ENCODE measurements at places on chromosomes 6 and 20. TPM values are rescaled to one million over a fixed set of nuclear protein-coding genes. Genes with fewer than 3 reads are reported as not detected.

DNA sequence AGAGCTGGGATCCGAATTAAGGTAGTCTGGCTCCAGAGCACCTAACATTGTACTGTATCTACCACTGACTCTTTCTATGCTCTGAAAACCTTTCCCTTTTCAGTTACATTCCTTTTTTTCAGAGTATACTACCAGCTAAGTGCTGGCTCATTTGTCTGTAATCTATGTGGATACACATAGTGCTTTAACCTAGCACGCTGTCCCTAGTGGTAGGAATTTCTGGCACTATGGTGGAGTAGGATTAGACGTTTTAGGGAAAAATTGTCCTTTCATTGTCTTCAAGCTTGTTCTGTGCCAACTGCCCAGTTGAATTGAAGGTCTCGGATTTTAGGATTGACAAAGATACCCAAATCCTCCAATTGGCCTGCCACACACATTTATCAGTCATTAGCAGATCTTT, 259.1 kb upstream of the FERMT1 start:
- DNase-seq, result no peak

TNF gene
- 250 TPM for total RNA-seq

NT5E gene
- 0.97 TPM for total RNA-seq

- DNase-seq, result no peak
These were observed 27.1 kb upstream of the BEND6 start for GRCh38 chr6:56927538-56928453.

- no peak for DNase-seq
These were observed 518 bp downstream of the PEX6 start for GRCh38 chr6:42978487-42978838.

DNA sequence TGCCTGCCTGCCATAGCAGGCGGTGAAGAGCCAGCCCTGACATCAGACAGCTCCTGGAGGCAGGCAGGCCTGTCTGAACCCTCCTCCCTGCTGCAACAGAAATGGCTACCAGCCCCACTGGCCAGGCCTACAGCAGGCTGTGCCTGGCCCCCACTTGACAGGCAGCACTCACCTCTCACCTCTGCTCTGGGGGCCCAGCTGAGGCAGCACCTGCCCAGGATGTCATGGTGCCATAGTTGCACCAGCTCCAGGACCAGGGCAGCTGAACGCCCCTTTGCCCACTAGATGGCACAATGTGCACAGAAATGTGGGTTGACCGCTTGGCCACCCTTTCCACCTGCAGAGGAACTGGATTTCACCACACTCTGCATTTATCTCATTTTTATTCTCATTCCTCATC, 30.6 kb downstream of the MRPL14 start:
- DNase-seq, result peak; percentile 68

LHFPL5 gene
- not detected for total RNA-seq

DNA sequence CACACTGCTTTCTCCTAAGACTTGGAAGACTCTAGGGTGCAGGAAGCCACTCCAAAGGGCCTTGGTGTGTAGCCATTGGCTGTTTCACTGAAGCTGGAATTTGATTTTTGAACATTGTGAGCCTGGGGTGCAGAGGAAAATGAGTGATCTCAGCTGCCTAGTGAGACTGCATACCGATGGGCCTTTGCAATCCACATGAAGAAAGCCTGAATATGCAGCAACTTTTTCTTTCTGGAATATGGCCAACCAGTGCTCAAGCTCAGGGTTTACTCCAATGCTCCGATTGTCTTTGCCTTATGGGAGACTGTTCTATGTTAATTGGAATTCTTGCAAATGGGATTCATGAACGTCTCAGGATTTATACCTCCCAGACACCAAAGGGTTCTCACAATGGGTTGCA, 242.6 kb downstream of the DOK5 start:
- DNase-seq, result no peak

PCK1 gene
- not detected for total RNA-seq

- no peak for DNase-seq
These were observed 313.0 kb upstream of the DEFB112 start for GRCh38 chr6:50362706-50363105.

GJA1 gene
- total RNA-seq, result 0.08 TPM

DNA sequence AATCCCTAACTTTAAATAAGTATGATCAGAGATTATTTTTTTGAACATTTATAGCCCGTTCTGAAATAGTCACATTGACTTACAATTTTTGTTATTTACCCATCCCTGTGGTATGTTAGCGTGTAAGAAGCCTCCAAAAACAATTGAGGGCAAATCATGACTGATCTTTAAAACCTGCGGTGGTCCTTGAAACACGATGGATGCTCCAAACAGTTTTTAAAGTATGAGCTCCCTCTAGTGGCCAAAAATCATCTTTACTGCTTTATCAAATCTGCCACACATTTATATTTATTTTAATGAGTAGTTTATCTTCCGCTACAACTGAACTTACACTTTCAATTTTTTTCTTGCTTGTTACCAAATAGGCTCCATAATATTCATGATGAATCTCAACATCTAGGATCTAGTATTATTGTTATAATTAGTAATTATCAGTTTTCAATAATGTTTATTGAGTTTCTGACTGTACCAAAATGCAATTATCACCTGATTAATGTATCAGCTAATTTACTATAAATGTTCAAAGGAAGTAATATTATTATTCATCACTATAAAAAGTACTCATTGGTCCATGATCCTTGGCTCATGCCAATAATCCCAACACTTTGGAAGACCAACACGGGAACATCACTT, 52.2 kb downstream of the MARCKS start:
- DNase-seq, result peak; percentile 9

LBP gene
- not detected for total RNA-seq

DNA sequence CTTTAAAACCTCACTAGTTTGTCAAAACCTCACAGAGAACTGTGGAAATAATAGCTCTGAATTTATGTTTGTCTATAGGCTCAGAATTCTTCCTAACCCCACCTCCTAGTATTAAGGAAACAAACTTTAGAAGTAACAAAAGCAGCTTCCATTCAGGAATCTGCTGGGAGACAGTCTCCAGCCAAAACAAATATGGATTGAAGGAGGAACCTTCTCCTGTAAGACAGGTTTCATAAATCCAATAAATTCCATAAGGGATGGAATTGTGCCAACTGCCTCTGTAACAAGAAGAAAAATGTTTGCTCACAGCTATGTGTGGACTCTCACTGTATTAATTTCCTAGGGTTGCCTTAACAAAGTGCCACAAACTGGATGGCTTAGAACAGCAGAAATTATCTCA, 7.5 kb downstream of the SYCP2 start:
- no peak for DNase-seq

RCAN2 gene
- total RNA-seq, result 0.74 TPM

RAD21L1 gene
- total RNA-seq, result 0.47 TPM

DNA sequence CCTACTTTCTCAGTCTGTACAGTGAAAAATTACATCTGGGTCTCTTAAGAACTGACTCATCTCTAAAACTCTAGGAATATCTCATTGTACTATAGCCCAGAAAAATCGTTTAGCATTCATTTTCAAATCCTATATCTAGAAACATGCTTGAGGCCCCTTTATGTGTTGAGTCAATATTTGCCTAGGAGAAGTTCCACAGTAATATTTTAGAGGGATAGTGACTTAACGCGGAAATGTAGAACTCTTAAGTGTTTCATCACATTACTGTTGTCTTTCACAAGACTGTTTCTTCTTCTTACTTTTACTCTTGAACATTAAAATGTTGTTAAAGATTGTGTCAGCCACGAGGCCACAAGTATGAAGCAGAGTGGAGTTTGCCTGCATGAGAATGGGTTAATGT, 23.0 kb upstream of the MYLIP start:
- no peak for DNase-seq

GRCh38 chr6:48597951-48598350, 487.0 kb upstream of the PTCHD4 start:
- no peak for DNase-seq

GRM1 gene
- total RNA-seq, result not detected

POU3F2 gene
- total RNA-seq, result not detected

DNA sequence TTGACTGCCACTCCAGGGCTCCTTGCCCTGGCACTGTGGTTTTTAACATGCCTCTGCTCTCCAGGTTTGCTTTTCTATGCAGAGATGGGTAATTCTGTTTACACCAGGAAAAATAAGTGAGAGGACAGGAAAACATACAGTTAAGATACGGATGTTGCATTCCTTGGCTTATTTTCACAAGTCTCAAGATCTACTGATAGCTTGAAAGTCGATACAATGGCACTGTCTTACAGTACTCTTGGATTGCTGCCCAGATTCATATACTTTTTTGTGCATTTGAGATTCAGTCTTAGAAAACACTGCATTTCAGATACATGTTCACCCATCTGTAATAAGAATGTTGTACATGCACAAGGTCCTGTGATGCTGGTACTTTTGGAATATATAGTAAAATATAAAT, 159.6 kb upstream of the FLRT3 start:
- DNase-seq, result no peak

GRCh38 chr20:48648482-48649051, 179.2 kb downstream of the PREX1 start:
- no peak for DNase-seq

DNA sequence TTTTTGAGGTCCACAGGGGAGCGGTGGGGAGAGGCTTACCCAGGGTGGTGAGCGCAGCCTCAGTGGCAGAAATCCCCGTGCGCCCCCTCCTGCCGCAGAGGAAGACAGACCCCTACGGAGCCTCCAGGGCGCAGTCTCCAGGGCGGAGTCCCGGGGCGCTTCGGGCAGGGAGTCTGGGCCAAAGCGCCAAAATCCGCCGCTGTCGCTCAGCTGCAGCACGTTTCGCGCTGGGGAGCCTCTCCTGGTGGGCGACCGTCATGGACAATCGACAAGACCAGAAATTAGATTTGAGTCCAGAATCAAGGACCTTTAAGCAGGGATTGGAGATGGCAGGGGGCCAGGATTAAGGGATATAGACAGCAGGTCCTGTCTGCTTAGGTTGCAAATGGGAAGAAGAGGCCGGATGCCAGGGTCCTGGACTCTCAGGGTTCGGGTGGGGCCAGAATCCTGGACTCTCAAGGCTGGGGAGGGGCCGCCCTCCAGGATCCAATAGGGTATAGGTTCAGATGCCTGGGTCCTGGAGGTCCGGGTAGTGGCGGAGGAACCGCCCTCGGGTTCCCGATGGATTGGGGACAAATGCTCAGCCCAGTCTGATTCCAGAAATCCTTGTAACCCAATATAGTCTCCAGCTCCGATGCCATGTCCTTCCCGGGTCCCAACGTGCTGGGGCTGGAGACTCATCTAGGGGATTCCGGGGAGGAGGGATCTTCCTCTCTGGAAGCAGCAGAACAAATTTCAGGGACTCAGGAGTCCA, 7.9 kb upstream of the HLA-E start:
- no peak for DNase-seq

DNA sequence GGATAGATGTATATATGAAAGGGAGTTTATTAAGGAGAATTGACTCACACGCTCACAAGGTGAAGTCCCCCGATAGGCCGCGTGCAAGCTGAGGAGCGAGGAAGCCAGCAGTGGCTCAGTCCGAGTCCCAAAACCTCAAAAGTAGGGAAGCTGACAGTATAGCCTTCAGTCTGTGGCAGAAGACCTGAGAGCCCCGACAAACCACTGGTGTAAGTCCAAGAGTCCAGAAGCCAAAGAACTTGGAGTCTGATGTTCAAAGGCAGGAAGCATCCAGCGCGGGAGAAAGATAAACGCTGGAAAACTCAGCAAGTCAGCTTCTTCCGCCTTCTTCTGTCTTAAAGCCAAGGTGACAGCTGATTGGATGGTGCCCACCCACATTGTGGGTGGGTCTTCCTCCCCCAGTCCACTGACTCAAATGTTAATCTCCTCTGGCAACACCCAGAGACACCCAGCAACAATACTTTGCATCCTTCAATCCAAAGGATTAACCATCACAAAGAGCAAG, 102.6 kb upstream of the GJE1 start:
- no peak for DNase-seq

OLIG3 gene
- 0.35 TPM for total RNA-seq

DNA sequence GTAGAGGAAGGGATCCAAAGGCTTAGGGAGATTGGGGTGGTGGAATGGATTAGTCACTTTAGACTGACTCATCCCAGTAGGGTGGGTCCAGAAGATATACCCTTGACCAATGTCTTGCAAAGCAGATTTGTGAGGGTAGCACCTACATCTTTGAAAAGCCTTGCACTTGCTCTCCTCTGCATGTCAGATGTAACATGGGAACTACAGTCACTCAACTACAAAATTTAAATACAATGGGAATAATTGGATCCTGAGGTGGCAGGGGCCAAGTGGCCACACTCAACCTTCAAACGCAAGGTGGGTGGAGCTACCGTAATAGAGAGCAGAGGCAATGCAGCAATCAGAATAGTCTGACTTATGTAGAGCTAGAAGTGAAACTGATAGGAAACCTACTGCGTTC, 71.2 kb downstream of the ME1 start:
- no peak for DNase-seq

COL19A1 gene
- 0.05 TPM for total RNA-seq

DNA sequence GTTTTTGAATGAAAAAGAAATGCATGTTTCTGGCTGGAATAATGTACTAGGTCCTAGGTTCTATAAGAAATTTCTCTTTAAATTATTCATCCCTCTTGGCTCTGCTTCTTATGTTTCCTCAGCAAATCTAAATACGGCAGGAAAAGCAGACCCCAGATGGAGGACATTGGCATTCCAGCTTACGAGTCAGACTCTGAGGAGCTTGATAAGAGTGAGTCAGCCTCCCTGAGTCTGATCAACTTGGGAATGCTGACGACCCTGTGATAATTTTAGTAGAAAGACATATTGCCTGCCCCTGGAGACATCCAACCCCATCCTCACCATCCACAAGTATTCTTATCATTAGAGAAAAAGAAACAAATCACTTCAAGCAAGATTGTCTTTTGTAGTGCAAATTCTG, 509.7 kb upstream of the MARCKS start:
- no peak for DNase-seq

GRCh38 chr6:105644073-105644489, 241.2 kb upstream of the PREP start:
- no peak for DNase-seq

- no peak for DNase-seq
These were observed 3.0 kb upstream of the DLGAP4 start for GRCh38 chr20:36303020-36303595.

WFDC5 gene
- total RNA-seq, result not detected

TSPO2 gene
- total RNA-seq, result not detected

DNA sequence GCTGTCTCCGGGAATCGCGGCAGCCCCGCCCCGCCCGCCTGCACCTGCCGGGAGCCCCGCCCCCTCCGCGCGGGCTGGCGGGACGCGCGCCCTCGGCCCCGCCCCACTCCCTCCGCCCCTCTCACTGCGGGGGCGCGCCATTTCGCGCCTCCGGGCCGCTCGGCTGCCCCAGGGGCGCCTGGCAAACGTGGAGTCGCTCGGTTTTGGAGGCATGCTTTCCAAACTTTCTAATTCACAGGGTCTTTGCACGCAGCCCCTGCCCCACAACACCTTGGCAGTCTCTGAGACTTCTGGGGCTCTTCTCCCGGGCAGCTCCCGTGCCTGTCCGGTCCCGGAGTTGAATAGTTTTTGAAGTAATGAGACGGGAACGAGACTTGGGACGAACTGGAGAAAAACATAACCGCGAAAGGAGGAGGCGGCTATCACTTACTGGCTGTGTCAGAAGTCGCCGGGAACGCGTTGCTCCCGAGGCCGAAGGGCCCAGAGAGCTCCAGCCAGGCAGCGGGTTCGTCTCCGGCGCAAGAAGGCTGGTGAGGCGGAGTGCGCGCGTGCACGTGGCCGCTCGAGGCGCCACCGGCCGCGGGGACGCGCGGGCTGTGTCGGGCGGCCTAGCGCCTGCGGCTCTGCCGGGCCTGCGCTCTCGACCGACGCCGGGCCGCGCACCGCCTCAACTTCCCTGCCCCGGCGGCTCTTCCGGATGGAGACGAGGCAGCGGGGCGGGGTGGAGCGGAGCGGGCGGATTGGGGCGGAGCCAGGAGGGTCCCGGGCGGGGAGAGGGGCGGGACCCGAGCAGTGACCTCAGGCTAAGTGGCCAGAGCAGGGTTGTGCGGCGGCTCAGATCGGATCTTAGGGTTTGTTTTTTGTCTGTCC, at the start of gene MCM9:
Gene MCM9 (minus strand): TSS at position 699 of the 870 bp plus-strand sequence. CDS start 3,436 bp downstream, outside the sequence.
- peak; percentile 94 for DNase-seq

ANKRD66 gene
- not detected for total RNA-seq
